ENCODE measurements at places on chromosomes 7 and 10. TPM values are rescaled to one million over a fixed set of nuclear protein-coding genes. Genes with fewer than 3 reads are reported as not detected.

DNA sequence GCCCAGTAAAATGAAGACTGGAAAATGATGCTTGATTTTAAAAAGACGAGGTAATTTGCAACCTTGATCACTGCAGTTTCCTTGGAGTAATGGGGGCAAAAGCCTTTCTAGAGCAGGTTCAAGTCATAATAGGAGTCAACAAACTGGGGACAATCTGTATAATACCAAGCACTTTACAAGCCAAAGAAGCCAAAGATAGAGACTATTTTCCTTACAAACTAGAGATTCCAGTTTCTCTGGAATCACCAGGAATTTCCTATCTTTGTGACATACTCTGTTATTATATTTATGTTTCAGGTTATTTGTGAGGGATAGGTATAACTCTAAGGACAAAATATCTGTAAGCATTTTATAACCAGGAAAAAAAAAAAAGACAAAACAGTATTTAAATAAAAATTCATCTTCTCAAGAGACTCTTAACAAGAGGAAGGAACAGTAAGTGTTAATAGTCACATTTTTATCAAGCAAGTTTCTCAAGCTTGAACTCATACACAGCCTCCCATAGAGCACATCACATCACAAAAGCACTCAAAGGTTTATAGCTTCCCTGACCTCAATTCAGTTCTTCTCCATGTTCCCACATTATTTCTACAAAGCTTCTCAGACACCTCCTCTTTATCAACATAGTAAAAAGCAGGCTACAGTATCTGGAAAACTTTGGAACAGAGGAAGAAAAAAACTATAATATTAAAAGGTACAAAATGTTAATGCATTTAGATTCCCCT lies 18.9 kb downstream of the JMJD1C start:
- no peak overlapping the region for H3K27ac ChIP-seq
- no peaks in the 10 kb centered on the region for H3K36me3 ChIP-seq
- no peaks in the 10 kb centered on the region for H3K4me1 ChIP-seq
- no peak for DNase-seq
- no peaks in the 10 kb centered on the region for H3K27me3 ChIP-seq

GRCh38 chr10:98832196-98832595 lies 385.5 kb upstream of the HPS1 start:
- no peaks in the 10 kb centered on the region for H3K4me1 ChIP-seq
- H3K27me3 ChIP-seq, result no peaks in the 10 kb centered on the region
- no peak overlapping the region for H3K27ac ChIP-seq
- DNase-seq, result no peak

DNA sequence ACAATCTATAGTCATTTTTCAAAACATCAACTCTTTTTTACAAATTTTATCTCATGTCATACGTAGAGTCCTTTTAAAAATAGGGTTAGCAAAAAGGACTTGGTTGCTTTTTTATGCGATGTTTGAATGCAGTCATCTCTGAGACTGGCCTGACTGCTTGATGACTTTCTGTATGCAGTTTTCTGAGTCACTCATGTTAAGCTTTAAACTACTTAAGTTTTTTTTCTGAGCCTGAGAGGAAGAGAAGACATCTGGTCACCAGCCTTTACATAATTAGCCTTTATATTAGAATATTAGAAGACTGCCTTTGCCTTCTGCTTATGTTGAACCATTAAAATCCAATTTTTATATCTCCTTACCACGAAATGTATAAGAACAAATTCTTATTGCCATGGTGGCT lies 834.4 kb upstream of the MBL2 start:
- no peak overlapping the region for H3K27ac ChIP-seq
- DNase-seq, result no peak
- H3K4me3 ChIP-seq, result no peak overlapping the region
- H3K36me3 ChIP-seq, result no peaks in the 10 kb centered on the region
- no peaks in the 10 kb centered on the region for H3K4me1 ChIP-seq
- no peaks in the 10 kb centered on the region for H3K27me3 ChIP-seq

DNA sequence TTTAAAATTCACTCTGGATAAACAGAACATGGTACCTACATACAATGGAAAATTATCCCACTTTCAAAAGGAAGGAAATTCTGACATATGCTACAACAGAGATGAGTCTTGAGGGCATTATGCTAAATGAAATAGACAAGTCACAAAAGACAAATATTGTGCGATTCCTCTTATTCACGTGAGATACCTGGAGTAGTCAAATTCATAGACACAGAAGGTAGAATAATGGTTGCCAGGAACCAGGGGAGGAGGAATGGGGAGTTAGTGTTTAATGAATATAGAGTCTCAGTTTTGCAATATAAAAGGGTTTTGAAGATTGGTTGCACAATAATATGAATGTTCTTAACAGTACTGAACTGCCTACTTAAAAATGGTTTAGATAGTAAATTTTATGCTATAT lies 69.8 kb upstream of the WAC start:
- H3K27ac ChIP-seq, result no peak overlapping the region
- H3K4me3 ChIP-seq, result no peak overlapping the region
- no peaks in the 10 kb centered on the region for H3K27me3 ChIP-seq
- no peaks in the 10 kb centered on the region for H3K4me1 ChIP-seq
- no peak for DNase-seq

The OPN1SW gene
- total RNA-seq, result not detected

- H3K36me3 ChIP-seq, result no peaks in the 10 kb centered on the region
- no peaks in the 10 kb centered on the region for H3K4me1 ChIP-seq
- DNase-seq, result no peak
- no peaks in the 10 kb centered on the region for H3K27me3 ChIP-seq
- no peak overlapping the region for H3K27ac ChIP-seq
Measured at GRCh38 chr10:5434017-5434753, 21.8 kb downstream of the NET1 start.

GRCh38 chr10:119299531-119299930 lies 92.2 kb downstream of the GRK5 start:
- H3K4me3 ChIP-seq, result no peak overlapping the region
- H3K27ac ChIP-seq, result no peak overlapping the region
- H3K4me1 ChIP-seq, result peaks cover 28% of the 10 kb centered on the region

DNA sequence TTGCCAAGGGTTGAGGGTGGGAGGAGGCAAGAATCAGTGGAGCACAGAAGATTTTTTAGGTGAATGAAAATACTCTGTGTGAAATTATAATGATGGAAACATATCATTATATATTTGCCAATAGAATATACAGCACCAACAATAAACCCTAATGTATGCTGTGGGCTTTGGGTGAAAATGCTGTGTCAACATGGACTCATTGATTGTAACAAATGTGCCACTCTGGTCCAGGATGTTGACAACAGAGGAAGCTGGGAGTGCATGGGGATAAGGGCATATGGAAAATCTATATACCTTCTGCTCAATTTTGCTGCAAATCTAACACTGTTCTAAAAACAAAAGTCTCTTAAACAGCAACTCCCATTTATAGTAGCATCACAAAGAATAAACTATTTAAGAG lies 114.3 kb downstream of the LYZL1 start:
- no peaks in the 10 kb centered on the region for H3K27me3 ChIP-seq
- H3K36me3 ChIP-seq, result no peaks in the 10 kb centered on the region
- no peak overlapping the region for H3K4me3 ChIP-seq
- H3K27ac ChIP-seq, result no peak overlapping the region
- DNase-seq, result no peak
- H3K4me1 ChIP-seq, result no peaks in the 10 kb centered on the region

DNA sequence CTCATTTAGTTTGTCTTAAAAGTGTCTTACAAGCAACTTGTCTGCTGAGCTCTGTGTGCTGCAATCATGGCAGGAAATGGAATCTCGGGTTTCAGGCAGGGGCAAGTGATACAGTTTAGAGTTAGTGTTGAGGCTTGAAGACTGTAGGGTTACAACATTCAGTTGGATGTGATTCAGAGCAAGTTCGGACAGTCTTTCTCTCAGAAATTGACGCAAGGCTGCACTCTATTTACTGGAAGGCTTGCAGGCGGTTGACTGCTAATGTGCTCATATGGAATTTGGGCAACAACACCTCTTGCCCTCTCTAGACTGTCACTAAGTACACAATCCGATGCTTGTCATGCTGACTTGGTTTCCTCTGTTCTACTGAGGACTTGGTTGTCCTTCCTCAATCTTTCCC lies 161.7 kb upstream of the BMPER start:
- no peaks in the 10 kb centered on the region for H3K27me3 ChIP-seq
- H3K36me3 ChIP-seq, result no peaks in the 10 kb centered on the region
- peaks cover 11% of the 10 kb centered on the region for H3K4me1 ChIP-seq
- no peak overlapping the region for H3K27ac ChIP-seq

- no peak overlapping the region for H3K4me3 ChIP-seq
- no peak for DNase-seq
- no peaks in the 10 kb centered on the region for H3K36me3 ChIP-seq
- no peaks in the 10 kb centered on the region for H3K4me1 ChIP-seq
- no peaks in the 10 kb centered on the region for H3K27me3 ChIP-seq
- no peak overlapping the region for H3K27ac ChIP-seq
Measured at GRCh38 chr7:34109936-34110780, 204.8 kb downstream of the BMPER start.

The WDR86 gene
- total RNA-seq, result 1.3 TPM

DNA sequence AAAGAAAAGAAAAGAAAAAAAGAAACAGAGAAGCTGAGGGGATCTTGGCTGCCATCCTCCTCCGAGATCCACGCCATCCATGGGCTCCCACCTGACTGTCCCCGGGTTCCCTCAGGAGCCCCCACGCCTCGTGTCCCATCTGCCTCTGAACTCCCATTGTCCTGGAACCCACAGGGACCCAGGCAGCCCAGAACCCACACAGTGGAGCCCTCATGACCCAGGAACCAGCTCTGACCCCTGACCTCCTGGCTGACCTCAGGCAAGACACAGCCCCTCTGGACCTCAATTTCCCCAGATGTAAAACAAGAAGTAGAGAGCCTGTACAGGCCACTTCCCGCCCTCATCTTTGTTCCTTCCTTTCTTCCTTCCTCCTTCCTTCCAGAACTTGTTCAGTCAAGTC lies 40.4 kb downstream of the RASGEF1A start:
- H3K27ac ChIP-seq, result no peak overlapping the region
- H3K4me3 ChIP-seq, result no peak overlapping the region
- H3K4me1 ChIP-seq, result peaks cover 13% of the 10 kb centered on the region
- peaks cover 31% of the 10 kb centered on the region for H3K27me3 ChIP-seq
- peak; percentile 28 for DNase-seq

DNA sequence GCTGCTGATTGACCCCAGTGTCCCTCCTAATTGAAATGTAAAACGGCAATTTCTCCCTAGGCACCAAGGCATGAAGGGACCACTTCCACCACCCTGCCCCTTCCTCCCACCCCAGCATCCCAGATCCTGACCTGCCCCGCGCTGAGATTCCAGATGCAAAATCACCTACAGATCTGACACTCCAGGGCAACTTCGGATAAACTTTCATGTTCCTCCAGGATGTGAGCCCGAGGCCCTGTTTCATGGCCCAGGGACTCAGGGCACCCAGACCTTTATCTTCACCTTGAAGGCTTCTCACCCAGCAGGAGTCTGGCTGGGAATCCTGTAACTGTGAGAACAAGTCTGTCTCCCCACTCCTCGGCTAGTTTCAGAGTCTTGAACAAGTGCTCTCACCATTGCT lies 361.8 kb downstream of the PLXNA4 start:
- H3K27ac ChIP-seq, result no peak overlapping the region
- H3K4me1 ChIP-seq, result no peaks in the 10 kb centered on the region
- H3K36me3 ChIP-seq, result no peaks in the 10 kb centered on the region
- H3K4me3 ChIP-seq, result no peak overlapping the region
- DNase-seq, result no peak
- H3K27me3 ChIP-seq, result no peaks in the 10 kb centered on the region

- H3K27me3 ChIP-seq, result no peaks in the 10 kb centered on the region
- DNase-seq, result no peak
- no peak overlapping the region for H3K4me3 ChIP-seq
- H3K27ac ChIP-seq, result no peak overlapping the region
Measured at GRCh38 chr10:86287110-86287793, 79.3 kb downstream of the GRID1 start.

DNA sequence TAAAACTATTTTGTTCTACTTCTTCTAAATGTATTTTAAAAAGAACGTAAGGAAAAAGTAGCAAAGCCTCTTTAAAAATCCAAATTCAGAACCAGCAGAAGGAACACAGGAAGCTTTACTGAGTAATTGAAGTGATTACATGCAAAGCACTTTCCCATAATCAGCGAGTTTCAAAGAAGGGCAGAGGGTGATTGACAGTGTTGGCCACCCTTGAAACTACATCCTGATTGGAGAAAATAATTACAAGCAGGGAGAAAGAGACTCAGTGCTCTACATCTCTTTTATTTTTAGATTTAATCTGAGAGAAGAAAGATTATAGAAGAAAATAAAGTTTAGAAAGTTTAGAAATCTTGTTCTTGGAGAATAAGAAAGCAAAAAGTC lies 20.3 kb upstream of the HGF start:
- no peak overlapping the region for H3K4me3 ChIP-seq

DNA sequence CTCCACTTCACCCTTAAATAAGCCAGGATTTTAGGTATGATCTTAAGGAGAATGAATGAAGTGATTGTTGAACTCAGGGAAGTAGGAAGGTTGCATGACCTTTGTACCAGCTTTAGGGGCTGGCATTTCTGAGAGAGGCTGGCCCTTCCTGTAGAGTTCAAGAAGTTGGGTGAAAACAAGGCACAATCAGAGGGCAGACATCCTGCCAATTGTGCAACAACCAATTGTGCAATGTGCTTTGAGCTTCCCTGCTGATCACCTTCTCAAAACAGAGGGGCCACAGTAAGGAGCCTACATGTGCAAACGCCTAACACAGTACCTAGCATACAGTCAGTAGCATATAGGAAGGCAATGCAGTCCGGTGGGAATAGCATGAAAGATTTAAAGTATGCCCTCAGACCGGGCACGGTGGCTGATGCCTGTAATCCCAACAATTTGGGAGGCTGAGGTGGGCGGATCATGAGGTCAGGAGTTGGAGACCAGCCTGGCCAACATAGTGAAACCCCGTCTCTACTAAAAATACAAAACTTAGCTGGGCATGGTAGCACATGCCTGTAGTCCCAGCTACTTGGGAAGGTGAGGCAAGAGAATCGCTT lies 5.4 kb downstream of the CPVL start:
- peaks cover 15% of the 10 kb centered on the region for H3K27me3 ChIP-seq
- H3K4me3 ChIP-seq, result no peak overlapping the region
- H3K27ac ChIP-seq, result no peak overlapping the region
- DNase-seq, result no peak

- H3K4me1 ChIP-seq, result no peaks in the 10 kb centered on the region
- H3K27ac ChIP-seq, result no peak overlapping the region
- H3K4me3 ChIP-seq, result no peak overlapping the region
Measured at GRCh38 chr7:44858161-44858560, 10.3 kb upstream of the H2AZ2 start.

DNA sequence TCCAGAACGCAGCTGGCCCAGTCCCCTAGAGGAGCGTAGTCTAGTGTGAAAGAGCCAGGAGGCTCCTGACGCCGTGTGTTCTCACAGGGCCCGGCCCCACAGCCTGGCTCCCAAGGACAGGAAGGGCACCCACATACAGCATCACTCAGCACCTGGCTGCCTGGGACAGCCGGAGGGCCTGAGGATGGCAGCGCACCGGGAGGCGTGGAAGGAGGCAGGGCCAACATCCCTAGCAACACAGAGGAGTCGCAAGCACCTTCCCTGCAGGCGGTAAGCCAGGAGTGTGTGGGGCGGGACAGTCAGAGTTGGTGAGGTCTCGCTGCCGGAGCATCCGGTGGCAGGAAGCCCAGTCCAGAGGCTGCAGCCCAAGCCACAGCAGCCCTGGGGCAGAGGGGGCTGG lies 125.8 kb downstream of the MAD1L1 start:
- no peak overlapping the region for H3K27ac ChIP-seq
- no peaks in the 10 kb centered on the region for H3K27me3 ChIP-seq
- H3K4me1 ChIP-seq, result peaks cover 19% of the 10 kb centered on the region
- H3K4me3 ChIP-seq, result no peak overlapping the region
- H3K36me3 ChIP-seq, result no peaks in the 10 kb centered on the region
- DNase-seq, result no peak

Measured in upper lobe of right lung (tissue), 1 donor.